Activated CD4-positive, alpha-beta T cell treated with anti-CD3 and anti-CD28 coated beads, Interleukin-2, amount 10 ng/mL, durations not matched to agents 7 days and 5 days (primary cell): ENCODE measurements at places on chromosomes 2 and 18. TPM values are rescaled to one million over a fixed set of nuclear protein-coding genes. Genes with fewer than 3 reads are reported as not detected.

GRCh38 chr2:165572151-165572550 is 102.7 kb downstream of the CSRNP3 start:
- DNase-seq, result no peak

DNA sequence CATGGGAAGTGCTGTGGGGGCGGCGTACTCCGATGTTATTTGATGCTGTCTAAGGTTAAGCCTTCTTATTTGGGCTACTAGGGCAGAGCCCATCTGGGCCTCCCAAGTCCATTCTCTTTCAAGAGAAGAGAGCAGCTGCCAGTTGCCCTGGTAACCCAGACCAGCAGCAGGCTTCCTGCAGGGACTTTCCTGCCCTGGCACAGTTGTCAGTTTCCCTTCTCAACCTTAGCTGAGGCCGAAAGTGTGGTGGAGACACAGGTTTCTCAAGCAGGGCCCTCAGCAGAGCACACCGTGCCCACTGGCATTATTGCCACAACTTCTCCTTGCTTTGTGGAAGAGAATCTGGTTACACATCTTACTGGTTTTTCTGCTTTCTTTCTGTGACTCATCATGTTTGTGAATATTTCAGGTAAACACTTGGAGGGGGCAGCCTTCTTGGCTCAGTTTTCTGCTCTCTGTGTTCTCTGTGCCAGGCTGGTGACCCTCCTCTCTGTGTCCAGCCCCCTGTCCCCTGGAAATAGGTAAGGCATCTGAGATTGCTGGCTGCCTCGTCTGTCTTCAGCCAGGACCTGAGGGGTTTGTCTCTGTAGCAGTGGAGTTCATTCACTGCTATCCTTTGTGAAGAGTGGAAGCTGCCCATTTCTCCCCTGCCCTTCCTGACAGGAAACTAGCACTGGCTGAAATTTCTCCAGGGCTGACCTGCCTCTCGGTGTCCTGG is 111.0 kb downstream of the B3GNT2 start:
- DNase-seq, result peak; percentile 39

DNA sequence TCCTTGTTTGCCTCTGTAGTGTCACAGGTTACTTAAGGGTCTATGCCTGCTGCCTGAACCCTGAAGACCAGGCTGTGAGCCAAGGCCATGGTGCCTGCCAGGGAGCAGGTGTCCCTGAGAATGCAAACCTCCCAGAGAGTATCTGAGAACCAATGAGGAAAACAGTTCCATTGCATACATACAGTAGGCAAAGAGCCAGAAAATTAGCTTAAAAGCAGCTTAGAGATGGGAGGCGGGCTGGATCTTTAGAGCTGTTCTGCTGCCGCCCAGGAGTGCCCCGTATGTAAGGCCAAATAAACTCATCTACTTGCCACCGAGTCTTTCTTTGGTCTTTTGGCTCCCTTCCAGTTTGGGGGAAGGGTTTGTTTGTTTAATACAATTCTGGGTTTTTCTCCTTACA is 327.9 kb downstream of the CLIP4 start:
- no peak for DNase-seq

DNA sequence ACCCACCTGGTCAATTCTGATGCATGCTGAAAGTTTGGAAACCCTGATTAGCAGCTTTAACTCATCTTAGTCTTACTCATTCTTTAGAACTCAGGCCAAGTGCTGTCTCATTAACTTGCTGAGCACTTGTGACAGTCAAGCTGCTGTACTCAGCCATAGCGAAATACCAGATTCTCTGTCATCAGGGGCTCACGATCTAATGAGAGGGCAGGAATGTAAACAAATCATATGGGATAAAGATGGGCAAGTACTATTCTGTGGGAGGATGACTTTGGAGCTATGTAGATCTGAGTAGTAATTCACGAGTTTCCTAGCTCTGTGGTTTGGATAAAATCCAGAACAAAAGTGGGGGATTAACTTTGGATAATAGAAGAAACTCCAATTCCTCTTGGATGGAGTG is 376.6 kb downstream of the HRH4 start:
- DNase-seq, result no peak

DNA sequence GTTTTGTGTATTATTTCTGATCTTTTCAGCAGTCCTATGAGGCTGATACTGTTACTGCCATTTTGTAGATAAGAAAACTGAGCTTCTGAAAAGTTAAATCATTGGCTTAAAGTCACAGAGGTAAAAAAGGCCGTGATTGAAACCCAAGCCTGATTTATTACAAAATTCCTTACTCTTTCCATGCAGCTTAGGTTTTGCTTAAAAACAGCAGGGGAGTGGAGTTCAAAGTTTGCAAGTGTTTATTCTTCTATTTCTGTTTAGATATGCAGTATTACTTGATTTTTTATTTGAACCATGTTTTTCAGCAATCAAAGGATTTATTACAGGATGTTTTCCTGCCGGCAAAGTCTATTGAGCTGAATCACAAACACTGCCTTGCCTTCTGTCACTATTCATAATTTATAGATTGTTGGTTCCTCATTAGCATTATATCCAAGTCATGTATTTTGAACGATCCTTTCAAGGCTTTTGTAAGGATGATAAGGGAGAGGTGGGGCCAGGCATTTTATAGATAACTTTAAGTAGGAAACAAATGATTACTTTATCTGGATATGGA is 31.9 kb upstream of the MSTN start:
- no peak for DNase-seq

GRCh38 chr2:109226128-109226527 is 97.1 kb downstream of the SH3RF3 start:
- no peak for DNase-seq

GRCh38 chr2:241957276-241957675 is 87.7 kb downstream of the RTP5 start:
- no peak for DNase-seq

DNA sequence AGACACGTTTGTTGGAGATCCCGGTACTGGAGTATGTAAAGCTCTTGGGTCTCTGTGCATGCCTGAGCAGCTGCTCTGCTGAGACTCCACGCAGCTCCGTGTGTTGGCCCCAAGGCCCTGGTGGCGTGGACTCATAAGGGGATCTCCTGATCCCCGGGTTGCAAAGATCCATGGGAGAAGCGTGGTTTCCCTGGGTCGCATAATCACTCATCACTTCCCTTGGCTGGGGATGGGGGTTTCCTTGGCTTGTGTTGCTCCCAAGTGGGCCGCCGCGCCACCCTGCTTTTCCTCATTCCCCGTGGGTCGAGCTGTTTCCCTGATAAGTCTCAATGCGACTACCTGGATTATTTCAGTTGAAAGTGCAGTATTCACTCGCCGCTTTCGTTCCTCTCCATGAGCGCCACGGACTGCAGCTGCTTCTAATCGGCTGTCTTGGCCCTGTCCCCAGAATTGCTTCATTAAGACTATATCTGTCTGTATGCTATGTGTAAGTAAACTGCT is 76.0 kb downstream of the EPC2 start:
- no peak for DNase-seq

GRCh38 chr18:48621240-48621639 is 82.4 kb downstream of the CTIF start:
- DNase-seq, result no peak

Gene CD8A
- total RNA-seq, result 0.77 TPM

- DNase-seq, result no peak
Measured at GRCh38 chr2:189369566-189369965, 71.7 kb upstream of the WDR75 start.

Gene RBKS
- 1.2 TPM for total RNA-seq
